Kidney (tissue), 22 donors: ENCODE measurements at places on chromosomes 13 and 19.

GRCh38 chr13:70128098-70128497 is 19.8 kb upstream of the KLHL1 start:
- no peak for DNase-seq

DNA sequence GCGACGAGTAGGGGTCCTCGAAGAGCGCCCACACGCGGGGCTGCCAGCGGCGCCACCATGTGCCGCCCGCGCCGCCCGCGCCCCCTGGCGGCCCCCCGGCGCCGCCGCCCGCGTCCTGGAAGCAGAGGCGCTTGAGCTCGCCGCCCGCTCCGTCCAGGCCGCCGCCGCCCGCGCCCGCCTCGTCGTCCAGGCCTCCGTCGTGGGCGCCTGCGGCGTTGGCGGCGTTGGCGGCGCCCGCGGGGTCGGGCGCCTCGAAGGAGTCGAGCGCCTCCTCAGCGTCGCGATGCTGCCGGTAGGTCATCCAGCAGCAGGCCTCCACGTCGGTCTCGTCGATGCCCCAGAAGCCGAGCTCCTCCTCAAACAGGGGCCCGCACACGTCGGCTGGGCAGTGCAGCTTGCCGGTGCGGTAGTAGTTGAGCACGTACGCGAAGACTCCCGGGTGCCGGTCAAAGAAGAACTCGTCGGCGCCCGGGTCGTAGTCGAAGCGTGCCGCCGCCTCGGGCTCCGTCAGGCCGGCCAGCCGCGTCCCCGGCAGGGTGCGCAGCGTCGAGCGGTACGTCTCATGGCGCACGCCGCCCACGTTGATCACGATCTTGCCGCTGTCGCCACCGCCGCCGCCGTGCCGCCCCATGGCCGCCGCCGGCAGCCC is 829 bp downstream of the KCNC3 start:
- peak; percentile 29 for DNase-seq

- DNase-seq: no peak
Measured at GRCh38 chr13:43113603-43114002, 90.2 kb downstream of the DNAJC15 start.

GRCh38 chr13:80988391-80989151 is 647.6 kb upstream of the SPRY2 start:
- DNase-seq: no peak

GRCh38 chr19:1609103-1609396 is 3.8 kb upstream of the UQCR11 start:
- DNase-seq: no peak

DNA sequence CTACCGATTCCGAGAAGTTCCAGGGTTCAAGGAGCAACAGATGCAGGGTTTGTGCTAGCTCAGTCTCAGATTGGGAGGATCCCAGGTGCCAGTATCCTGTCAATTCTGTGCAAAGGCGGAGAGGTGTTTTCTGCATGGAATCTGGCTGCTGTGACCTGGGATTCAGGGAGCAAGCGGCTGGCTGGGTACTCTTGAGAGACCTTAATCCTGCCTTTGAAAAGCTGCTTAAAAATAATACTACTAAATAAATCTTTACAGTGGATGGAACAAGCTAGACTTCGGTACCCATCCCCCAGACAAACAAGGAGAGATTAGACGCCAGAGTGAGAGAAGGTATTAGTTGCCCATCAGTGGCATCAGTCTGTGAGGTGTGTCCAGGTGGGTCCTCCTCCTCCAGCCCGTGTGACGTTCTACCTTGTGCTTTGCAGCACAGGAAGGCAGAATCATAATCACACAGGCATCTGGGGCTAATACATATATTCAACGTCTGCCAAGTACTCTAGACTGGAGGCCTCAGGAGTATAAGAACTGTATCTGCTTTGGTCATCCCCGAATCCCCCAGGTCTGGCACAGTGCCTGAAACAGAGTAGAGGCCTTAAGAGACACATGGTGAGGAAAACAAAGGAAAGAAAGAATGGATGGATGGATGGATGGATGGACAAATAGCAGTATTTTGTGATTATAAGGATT is 230.6 kb downstream of the ZNF536 start:
- no peak for DNase-seq

GRCh38 chr13:97212004-97212403 is 10.1 kb upstream of the MBNL2 start:
- DNase-seq: no peak
